ENCODE measurements at places on chromosomes 4 and X.

GRCh38 chrX:46408553-46409407 is 136.4 kb downstream of the ZNF674 start:
- peak; percentile 55 for DNase-seq

GRCh38 chr4:7344636-7345155 is 90.0 kb downstream of the PSAPL1 start:
- DNase-seq, result no peak

DNA sequence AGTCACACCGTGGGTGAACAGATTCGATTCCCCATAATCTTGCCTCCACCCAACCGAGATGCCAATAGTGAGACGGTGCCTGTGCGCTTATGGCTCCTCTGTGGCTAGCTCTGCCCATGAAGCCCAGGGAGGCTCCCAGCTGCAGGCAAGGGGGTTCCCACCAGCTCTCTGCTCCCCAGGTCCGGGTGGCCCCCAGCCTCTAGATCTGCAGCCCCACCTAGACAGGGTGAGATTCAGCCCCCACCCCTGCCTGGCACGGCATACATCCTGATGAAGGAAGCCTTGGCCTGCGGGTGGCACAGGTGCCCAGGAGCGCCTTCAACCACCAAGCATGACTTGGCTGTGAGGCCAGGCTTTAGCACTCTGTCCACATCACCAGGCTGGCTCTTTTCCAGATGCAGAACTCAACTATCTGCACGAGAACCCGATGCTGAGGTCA is 40.6 kb downstream of the WDR1 start:
- no peak for DNase-seq

- no peak for DNase-seq
Measured at GRCh38 chr4:117455088-117455487, 369.7 kb upstream of the TRAM1L1 start.

- DNase-seq, result no peak
Measured at GRCh38 chr4:108535757-108536156, 84.6 kb upstream of the RPL34 start.

DNA sequence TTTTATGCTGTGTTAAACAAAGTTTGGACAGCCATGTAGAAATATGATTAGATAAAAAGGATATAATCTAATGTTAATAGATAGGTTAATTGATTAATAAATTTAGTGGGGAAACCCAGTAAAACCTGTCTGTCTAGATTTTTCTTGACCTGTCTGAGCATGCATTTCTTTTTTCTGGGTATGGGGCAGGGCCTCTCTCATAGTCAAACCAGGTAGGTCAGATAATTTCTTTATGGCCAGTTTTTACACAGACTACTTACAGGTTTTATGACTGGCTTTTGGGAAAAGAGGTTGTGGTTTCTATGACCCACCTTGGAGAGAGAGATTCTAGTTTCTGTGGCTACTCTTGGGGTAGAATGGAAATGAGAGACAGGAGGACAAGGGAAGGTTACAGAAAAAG is 135.6 kb upstream of the EPHA5 start:
- no peak for DNase-seq

DNA sequence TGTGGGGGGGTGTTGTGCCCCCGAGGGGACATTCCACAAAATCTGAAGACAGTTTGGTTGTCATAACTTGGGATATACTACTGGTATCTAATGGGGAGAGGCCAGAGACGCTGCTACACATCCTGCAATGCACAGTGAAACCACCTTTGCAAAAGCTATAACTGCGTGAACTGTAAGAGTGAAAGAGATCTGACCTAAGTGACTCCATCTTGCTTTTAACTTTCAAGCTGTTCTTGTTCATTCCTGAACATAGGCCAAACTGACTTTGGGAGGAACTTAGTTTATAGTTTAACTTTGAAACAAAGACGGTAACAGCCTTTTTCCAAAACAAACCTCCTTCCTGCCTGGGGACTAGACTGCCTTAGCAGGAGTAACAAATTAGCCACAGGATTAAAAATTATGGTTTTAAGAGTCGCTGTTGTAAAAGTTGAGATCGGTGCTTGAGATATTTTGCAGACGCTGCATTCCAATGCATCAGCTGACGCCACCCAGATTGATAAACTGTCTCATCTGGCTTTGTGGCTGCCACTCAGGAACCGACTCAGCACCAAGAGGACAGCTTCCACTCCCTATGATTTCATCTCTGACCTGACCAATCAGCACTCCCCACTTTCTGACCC is 70.9 kb downstream of the ATXN3L start:
- no peak for DNase-seq

DNA sequence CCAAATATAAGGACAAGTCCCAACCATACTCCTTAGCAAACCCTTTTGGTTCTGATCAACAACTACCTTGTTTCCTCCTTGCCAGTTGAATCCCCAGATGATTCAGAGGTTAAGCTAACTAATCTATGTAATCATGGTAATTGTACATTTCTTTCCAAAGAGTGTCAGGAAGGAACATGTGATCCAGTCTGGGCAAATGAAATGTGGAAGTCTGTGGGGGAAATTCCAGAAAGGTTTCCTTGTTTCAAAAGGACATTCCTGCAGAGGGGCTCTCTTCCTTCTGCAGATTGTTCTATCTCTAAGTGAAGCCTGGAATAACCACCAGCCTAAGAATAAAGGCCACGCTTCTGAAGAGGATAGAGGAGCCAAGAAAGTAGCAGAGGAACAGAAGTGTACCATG is 7.0 kb downstream of the PRSS12 start:
- DNase-seq, result no peak

All from stimulated activated CD4-positive, alpha-beta T cell treated with anti-CD3 and anti-CD28 coated beads, Interleukin-15, amount 100 ng/mL, for 1 hour (primary cell).